ENCODE measurements at places on chromosomes 2 and 18.
A peak's percentile ranks its signal among the peaks of the same experiment; 100 is the strongest.

DNA sequence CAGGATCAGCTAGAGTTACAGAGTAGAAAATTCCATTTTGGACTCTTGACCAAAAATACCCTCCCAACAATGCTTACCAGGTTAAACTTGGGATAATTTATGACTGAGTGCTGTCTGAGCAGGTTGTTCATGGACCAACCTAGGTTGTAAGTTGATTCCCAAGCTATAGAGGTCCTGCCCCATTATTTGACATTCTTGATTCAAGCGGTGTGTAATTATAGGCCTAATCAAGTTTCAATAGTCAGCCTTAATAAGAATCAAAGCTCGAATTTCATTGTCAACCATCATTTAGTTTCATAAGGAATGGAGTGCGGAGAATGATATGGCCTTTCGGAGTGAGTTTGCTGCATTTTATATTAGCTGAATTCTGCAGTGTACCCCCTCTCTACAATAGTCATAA lies 152.8 kb upstream of the FIGN start:
- DNase-seq: no peak

- peak; percentile 49 for DNase-seq
Measured at GRCh38 chr18:3447068-3447894, 2.7 kb upstream of the TGIF1 start.

DNA sequence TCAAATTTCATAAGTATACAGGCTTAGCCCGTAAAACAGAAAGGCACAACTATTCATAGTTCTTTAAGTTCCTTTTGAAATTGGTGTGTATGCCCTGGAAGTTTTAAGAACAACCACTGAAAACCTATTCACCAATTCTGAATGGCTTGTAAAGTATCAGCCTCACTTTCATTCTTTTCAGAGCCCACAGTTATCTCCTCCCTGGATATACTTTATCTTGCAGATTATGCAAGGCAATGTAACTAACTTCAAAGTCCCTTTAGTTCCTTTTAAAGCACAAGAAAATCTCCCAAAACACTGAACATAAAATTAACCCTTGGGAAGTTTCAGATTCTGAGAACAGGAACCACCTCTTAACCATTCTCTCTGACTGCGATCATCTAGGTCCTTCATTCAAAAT lies 1.1 kb downstream of the STRN start:
- DNase-seq: no peak

DNA sequence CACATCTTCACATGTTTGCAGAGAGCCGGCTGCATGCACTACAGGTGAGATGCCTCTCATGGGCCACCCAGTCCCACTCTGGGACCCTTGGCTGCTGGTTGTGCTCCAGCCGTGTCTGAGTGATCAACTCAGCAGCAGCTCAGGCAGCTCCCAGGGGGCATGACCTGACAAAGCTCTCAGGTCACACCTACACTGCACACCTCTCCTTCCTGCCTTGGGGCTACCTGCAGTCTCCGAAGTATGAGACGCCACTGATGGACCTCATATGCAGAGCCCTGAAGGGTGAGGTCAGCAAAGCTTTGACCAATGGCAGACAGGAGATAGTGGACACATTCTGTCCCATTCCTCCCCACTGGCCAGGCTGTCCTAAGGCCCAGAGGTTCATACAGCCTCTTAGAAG lies 51.4 kb downstream of the LBH start:
- DNase-seq: no peak

GRCh38 chr18:79397247-79397829 lies 1.6 kb downstream of the NFATC1 start:
- DNase-seq: no peak

GRCh38 chr2:219230059-219230540 lies 494 bp downstream of the ANKZF1 start:
- DNase-seq: no peak

GRCh38 chr2:83784947-83785346 lies 674.1 kb downstream of the SUCLG1 start:
- DNase-seq: no peak

DNA sequence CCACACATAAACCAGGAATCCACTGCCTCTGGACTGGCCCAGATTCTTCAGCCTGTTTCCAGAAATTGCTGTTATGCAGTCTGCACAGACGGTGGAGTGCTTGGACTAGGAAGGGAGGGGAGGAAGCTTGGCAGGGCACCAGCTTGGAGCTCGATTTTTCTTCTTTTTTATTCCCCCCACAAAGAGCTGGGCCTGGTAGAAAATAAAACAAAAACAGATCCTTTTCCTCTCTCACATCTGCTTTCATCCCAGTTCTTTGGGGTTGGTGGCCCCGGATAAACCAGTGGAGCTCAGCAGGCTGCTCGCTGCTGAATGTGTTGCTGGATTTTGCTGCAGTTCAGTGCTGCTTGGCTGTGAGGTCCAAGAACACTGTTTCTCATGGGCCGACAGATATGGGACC lies 16.0 kb downstream of the LRRTM1 start:
- DNase-seq: no peak

- no peak for DNase-seq
Measured at GRCh38 chr2:215487002-215487372, 51.1 kb upstream of the FN1 start.

- DNase-seq: no peak
Measured at GRCh38 chr2:100902817-100903405, 83.0 kb downstream of the NPAS2 start.

DNA sequence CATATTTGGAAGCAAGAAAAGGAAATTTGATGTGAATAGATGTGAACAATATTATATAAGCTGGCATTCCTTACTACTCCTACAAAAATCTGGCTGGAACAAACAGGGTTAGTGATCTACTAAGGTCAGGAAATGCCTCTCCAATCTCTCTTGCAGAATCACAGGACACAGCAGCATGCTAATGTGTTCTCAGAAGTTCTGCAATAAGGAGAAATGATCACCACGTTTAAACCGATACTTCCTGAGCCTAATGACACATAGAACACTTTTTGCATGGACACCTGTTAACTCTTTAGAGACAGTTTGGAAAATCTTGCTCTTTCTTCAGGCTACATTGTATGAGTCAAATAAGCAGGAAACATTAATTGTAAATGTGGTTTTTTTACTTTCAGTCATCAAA lies 89.6 kb upstream of the MAP3K20 start:
- no peak for DNase-seq

- no peak for DNase-seq
Measured at GRCh38 chr2:208541461-208541988, 134.9 kb downstream of the PTH2R start.

DNA sequence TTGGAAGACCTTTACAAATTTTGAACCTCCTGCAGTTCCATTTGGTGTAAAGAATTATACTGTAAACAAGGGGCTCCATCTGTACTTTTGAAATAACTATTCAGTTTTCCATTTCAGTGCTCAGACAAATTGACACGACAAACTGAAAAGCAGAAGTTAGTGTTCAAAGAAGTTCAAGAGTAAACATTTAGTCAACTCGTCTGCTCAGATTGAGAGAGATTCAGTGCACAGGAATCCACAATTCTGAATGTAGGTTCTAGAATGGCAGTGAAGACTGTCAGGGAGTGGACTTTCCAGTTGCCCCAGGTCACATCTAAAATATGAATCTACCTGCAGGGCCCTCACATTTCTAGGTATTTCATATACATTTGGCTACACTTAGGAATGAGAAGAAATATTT lies 322.3 kb upstream of the TCF4 start:
- DNase-seq: no peak

DNA sequence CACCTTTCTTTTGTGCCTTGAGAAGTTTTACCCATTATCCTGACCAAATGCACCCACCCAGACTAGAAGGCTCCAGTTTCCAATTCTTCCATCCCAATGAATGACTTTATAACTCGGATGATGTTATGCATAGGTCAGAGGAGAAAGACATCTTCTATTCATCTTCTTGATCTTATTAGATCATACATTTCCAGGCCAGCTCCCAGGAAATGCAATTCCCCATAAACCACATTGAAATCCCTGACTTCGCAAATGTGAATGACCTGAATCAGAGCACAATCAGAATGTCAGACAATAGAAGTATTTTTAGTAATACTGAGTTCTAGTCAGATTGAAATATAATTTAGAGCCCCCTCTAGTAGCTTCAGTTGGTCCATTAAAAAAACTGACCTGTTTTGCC lies 62.9 kb downstream of the NYAP2 start:
- DNase-seq: no peak

DNA sequence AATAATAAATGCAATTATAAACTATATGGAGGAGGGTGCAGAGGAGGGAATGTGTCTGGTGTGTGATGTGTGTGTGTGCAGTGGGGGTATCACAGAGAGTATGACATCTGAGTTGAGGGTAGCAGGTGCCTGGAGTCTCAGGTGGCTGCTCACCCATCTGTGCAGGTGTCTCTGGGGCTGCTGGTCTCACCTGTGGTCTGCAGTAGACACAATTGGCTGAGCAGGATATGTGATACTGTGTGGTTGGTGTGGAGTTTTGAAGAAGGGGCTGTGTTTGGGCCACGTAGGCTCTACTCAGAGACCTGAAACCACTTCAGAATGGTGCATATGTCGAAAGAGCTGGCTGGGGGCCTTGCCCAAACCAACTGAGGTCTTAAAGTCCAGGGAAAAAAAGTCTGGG lies 17.0 kb downstream of the FABP1 start:
- no peak for DNase-seq

- DNase-seq: no peak
Measured at GRCh38 chr2:59233920-59234319, 992.8 kb upstream of the FANCL start.

- DNase-seq: no peak
Measured at GRCh38 chr2:237723602-237724001, 75.0 kb upstream of the RBM44 start.

DNA sequence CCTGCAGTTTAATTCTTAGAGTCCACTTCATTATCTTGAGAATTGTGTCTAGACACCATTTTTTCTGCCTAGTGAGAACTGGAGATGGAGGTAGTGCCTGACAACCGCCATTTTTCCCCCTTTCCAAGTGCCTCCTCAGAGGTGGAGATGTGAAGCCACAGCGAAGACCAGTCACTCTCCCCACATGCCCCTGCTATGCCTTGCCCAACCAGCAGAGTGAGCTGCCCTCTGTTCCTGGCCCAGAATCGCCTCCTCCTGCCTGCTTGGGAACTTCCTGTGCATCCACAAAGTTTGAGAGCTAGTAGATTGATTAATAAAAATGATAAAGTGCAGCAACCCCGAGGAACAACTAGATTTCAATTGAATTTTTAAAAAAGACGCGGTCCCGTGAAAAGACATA lies 123.3 kb downstream of the CLIP4 start:
- no peak for DNase-seq

- no peak for DNase-seq
Measured at GRCh38 chr2:208228476-208228875, 26.4 kb downstream of the IDH1 start.

DNA sequence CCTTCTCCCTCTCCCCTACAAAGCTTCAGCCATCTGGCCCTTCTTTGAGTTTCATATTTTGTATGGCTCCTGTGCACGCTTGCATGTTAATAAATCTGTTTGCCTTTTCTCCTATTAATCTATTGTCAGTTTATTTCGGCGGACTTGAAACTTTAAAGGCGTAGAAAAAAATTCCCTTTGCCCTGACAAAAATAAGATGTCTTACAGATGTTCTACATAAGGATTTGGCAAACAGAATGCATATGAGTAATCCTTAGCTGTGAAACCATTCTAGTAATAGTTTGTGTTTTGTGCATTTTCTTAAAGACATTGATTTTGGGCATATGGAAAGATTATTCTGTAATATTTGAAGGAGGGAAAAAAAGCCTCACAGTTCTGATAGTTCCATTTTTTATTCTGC lies 15.0 kb upstream of the BMPR2 start:
- DNase-seq: no peak

DNA sequence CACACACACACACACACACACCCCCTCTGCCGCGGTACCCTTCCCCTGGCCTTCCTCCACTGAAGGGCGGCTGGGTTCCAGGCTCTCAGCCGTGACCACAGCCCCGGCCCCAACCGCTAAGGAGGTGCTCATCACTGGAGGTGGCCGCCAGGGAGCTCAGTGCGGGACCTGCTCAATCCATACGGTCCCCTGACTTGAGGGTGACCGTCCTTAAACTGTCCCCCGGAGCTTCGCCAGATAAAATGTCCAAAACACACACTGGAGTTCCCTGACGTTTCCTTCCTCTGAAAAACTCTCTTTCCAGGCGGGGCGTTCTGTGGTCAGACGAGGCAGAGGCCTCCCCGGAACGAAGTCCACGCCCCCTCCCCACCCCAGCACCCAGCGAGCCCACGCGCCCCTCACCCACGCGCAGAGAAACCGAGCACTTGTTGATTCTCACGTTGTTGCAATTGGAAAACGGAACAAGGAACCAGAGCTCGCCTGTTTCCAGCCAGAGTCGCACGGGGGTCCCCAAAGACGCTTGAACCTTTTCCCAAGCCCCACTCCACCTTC lies 1.4 kb downstream of the MBP start:
- peak; percentile 61 for DNase-seq

DNA sequence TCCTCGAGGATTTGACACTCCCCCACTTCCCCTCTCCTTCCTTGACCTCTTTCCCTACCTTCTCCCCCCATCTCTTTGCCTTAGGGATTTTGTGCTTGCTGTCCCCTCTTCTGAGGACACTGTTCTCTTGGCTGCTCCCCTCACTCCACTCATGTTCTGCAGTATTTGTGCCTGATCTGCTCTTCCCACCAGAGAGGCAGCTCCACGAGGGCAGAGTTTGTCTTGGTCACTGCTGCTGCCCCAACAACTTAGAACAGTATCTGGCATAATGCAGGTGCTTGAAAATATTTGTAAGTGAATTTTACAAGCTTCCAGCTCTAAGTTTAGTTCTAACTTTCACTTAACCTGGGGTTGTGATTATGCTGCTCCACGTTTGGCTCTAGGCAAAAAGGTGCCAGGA lies 10.0 kb upstream of the WIPF1 start:
- no peak for DNase-seq

GRCh38 chr18:36075862-36076587 lies 8.7 kb upstream of the RPRD1A start:
- no peak for DNase-seq

DNA sequence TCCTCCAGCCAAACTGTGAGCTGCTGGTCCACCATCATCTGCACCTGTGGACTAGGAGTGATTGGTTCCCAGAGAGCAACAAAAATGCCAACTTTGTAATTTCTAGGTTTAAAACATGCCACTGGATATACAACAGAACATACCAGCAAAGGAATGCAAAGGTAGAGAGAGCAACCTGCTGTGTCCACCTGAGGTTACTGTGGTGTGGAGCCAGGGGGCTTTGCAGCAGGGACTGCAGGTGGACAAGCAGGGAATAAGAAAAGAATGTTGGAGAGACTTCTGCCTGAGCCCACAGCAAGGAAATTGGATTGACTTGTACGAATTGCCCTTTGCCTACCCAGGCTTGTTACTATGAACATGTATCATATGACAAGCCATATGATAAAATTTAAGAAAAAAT lies 345.2 kb upstream of the SPHKAP start:
- no peak for DNase-seq

GRCh38 chr2:68742626-68743415 lies 8.2 kb downstream of the ARHGAP25 start:
- no peak for DNase-seq

- no peak for DNase-seq
Measured at GRCh38 chr2:28653892-28654662, 97.6 kb upstream of the PPP1CB start.

DNA sequence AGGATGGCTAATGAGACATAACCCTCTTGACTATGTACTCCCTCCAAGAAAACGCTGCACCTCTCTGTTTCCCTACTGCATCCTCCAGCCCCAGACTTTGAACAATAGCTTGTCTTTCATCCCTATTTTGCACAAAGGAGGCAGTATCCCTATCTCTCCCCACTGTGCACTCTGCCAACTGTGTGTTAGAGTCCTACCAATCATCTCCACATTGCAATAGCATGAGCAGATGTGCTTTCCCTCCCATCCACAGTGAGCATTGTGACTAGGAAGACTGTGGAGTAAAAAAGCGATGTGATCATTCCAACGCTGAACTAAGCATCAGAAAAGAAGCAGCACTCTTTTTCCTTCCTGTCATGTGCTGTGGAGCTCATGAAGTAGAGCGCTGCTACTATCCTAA lies 206.3 kb upstream of the GULP1 start:
- DNase-seq: no peak
